Mucosa of descending colon (tissue), 3 donors: ENCODE measurements at places on chromosomes 1 and 21. TPM values are rescaled to one million over a fixed set of nuclear protein-coding genes. Genes with fewer than 3 reads are reported as not detected.
A peak's percentile ranks its signal among the peaks of the same experiment; 100 is the strongest.

Gene AADACL3
- total RNA-seq = not detected

Gene TMEM269
- not detected for total RNA-seq

Gene MRPL24
- total RNA-seq = 57.6 TPM

Gene CAMK2N1
- total RNA-seq = 163 TPM

Gene AXDND1
- 5.6 TPM for total RNA-seq

Gene TENT5C
- 37.4 TPM for total RNA-seq

Gene CIART
- total RNA-seq = 1.6 TPM

Gene SHISA4
- 12.4 TPM for total RNA-seq

Gene OR2T29
- total RNA-seq = not detected

Gene LCE1A
- not detected for total RNA-seq

DNA sequence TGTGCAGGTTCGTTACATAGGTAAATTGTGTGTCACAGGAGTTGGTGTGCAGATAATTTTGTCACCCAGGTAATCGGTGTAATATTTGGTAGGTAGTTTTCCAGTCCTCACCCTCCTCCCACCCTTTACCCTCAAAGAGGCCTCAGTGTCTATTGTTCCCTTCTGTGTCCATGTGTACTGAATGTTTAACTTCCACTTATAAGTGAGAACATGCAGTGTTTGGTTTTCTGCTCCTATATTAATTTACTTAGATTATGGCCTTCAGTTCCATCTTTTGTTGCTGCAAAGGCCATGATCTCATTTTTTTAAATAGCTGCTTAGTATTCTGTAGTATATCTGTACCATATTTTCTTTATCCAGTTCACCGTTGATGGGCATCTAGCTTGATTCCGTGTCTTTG is 87.3 kb downstream of the RPS6KC1 start:
- no peak for DNase-seq

DNA sequence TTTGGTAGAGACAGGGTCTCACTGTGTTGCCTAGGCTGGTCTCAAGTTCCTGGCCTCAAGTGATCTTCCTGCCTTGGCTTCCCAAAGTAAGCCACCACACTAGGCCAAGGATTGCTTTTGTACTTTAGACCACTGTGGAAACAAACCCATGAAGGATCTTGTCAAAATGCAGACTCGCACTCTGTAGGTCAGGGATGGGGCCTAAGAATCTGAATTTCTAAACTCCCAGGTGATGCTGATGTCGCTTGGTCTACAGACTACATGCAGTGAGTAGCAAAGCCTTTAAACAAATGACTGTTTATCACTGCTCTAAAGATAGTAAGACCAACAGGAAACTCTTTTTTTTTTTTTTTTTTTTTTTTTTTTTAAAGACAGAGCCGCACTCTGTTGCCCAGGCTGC is 54.1 kb upstream of the MUTYH start:
- DNase-seq = no peak

DNA sequence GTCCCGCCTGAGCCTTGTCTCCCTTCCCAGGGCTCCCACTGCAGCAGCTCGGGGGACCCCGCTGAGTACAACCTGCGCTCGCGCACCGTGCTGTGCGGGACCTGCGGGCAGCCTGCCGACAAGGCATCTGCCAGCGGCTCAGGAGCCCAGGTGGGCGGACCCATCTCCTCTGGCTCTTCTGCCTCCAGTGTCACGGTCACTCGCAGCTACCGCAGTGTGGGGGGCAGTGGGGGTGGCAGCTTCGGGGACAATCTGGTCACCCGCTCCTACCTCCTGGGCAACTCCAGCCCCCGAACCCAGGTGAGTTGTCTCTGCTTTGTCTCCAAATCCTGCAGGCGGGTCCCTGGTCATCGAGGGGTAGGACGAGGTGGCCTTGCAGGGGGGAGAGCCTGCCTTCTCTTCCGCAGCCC is 14.9 kb upstream of the SEMA4A start:
- DNase-seq = no peak

DNA sequence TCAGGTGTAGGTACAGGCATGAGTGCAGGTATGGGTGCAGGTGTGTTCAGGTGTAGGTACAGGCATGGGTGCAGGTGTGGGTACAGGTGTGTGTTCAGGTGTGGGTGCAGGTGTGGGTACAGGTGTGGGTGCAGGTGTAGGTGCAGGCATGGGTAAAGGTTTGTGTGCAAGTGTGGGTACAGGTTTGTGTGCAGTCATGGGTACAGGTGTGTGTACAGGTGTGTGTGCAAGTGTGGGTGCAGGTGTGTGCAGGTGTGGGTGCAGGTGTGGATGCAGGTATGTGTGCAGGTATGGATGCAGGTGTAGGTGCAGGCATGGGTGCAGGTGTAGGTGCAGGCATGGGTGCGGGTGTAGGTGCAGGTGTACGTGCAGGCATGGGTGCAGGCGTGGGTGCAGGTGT is 79.4 kb upstream of the ACTL8 start:
- no peak for DNase-seq

GRCh38 chr1:86714561-86715244 is 10.3 kb downstream of the SH3GLB1 start:
- DNase-seq = no peak

GRCh38 chr1:59361766-59362165 is 64.9 kb downstream of the FGGY start:
- DNase-seq = no peak

DNA sequence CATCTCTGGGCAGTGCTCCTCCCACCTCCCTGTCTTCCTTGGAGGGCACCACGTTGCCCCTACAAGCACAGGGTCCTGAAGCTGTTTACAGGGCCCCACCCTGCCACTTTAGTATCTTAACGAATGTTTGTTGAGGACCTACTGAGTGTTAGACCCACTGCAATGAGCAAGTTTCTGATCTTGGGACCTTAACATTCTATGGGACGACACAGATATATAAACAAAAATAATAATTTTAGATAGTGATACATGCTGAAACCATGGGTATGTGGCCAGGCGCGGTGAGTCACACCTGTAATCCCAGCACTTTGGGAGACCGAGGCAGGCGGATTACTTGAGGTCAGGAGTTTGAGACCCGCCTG is 10.1 kb downstream of the ENTREP3 start:
- no peak for DNase-seq

DNA sequence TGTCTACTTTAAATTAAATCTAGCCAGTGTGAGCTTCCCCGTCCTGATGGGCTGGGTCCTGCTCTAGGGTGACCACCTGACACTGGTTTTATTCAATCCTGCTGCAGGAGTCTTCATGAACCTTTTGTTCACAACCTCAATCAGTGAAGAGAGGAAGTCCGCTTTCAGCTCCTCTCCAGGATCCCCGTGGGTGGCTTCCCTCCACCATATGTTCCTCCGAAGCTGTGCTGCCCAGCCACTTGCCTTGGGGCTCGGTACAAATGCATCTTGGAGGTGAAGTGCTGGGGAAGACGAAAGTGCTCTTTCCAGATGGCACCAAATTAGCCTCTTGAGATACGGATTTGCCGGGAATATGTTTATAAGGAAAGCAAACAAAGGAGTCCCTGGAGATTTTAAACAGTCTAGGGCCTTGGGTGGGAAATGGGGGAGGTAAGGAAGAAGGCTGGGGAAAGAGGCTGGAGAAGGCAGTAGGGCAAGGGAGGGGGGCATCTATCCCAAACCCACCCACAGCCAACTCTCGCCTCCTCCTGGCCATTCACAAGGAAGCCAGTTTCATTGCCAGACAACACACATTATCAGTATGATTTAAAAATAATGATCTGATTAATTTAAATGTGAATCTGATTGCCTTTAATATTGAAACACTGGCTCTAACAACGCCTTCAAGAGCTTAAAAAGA is 430.8 kb downstream of the DISC1 start:
- DNase-seq = no peak

GRCh38 chr1:243264717-243265116 is 8.9 kb downstream of the SDCCAG8 start:
- no peak for DNase-seq

DNA sequence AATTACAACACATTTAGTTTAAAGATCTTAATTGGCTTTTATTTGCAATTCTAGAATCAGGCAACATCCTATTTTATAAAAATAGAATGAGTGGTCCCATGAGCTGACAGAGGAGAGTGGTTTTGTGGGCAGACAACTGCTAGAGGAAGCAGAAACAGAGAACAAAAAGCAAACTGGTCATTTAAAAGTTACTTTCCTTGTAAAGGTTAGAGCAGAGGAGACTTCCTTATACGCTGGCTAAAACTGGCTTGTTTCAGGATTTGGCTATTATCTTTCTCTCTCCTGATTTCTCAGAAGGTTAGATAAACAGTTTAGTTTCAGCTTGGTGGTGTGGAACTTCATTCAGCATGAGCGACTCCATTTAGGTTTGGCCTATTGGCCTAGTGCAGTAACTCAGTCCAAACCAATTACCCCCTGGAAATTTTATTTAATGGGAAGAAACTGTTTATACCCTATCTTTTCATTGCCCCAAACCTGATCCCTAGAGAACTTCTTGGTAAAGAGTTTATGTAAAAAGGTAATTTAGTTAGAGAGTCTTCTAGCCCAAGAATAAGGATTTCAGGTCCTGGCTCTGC is 32.2 kb upstream of the IL20 start:
- no peak for DNase-seq

GRCh38 chr1:243374412-243374811 is 118.6 kb downstream of the SDCCAG8 start:
- DNase-seq = no peak

DNA sequence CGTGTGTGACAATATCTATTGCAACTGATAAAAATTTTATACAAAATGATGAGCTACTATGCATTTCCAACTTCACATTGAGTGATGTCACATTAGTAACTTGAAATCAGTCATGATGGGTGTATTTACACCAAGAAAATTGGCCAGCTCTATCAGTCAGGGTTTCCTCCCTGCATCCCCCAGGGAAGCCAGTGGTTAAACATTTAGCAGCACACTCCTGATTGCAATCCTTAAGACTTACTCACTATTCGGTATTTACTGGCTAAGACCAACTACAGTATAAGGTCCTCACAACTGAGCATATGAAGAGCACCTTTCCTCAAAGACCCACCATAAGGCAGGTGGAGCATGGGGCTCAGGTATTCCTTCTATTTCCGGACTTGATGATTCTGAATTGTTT is 41.3 kb upstream of the PTGFRN start:
- no peak for DNase-seq

GRCh38 chr1:25902462-25902861 is 3.8 kb downstream of the STMN1 start:
- DNase-seq = no peak

DNA sequence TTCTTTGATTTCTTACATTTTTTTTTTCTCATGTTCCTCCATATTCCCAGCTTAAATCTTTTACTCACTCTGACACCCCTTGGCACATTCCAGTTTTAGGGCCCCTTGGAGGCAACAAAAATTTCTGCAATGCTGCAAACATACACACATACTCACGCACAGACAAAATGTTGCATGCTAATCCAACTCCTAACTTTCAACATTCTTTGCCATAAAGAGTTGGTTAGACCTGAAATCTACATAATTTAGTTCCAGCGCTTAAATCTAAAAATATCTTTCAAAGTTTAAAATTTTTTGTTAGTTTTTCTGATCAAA is 103.9 kb downstream of the PTPN14 start:
- DNase-seq = no peak

GRCh38 chr1:188423073-188423472 is 1594.3 kb downstream of the PLA2G4A start:
- DNase-seq = no peak

GRCh38 chr1:33560680-33561079 is 88.2 kb downstream of the ZSCAN20 start:
- no peak for DNase-seq

DNA sequence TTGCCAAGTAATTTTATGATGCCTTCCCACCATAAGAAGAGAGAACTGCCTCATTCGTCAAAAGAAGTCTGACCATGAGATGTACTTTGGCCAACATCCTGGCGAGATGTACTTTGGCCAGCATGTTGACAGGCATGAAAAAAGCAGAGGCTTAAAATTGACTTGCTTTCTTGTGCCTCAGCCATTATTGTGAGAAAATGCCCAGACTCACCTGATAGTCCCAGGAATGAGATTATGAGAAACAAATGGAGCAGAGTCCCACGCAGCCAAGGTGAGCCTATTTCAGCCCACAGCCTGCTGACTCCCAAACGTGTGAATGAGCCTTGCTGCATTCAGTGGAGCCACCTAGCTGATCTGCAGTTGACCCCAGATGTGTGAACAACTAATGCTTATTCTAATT is 43.5 kb upstream of the ZNF644 start:
- no peak for DNase-seq

DNA sequence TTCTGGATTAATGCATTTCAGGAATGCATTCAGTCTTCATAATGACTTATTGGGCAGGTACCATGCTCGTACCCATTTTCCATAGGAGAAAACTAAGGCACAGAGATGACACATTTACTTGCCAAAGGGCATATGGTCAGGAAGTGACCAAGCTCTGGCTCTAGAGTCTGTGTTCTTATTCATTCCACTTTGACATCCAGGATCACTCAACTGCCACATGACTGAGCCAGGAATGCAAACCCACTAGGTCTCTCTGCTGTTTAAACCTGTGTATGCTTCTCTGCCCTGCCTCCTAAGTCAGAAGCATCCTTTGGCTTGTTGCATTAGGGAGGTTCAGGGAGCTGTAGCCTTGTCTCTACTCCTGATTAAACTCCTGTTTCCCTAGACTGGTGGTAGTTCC is 7.5 kb downstream of the KAZN start:
- DNase-seq = no peak

DNA sequence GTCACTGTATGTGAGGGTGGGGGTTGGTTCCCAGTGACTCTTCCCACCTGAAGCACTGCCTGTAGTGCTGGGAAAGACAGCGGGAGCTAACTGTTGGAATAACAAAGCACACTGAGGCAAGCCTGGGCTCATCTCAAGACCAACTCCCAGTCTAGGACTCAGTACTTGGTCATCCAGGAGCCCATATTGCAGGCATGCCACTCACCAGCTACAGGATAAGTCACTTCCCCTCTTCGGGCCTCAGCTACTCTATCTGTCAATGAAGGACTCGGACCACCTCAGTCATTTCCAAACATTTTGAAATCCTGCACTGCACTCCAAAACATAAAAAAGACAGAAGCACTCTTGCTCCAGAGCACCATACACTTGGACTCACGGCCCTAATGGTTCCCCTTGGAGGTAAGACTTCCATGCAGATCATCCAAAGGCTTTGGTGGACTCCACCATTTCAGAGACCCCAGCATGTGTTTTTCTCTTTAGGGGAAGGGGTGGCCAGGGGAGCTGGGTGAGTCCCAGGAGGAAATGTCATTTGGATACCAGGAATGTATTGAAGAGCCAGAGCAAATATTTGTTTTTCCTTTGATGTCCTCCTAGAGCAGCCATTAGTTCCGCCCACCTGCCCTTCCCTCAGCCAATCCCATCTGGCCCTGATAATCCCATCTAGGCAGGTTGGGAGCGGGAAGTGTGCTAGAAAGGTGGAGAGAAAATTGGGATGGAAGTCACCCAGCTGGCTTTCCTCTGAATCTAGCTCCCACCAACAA is 3.1 kb downstream of the NUAK2 start:
- DNase-seq = peak; percentile 71

- DNase-seq = no peak
These were observed 9.5 kb downstream of the CD5L start for GRCh38 chr1:157831968-157832626.

- DNase-seq = no peak
These were observed 191.4 kb downstream of the MIS18A start for GRCh38 chr21:32087447-32087846.
